ENCODE measurements at places on chromosomes 2 and 18.

DNA sequence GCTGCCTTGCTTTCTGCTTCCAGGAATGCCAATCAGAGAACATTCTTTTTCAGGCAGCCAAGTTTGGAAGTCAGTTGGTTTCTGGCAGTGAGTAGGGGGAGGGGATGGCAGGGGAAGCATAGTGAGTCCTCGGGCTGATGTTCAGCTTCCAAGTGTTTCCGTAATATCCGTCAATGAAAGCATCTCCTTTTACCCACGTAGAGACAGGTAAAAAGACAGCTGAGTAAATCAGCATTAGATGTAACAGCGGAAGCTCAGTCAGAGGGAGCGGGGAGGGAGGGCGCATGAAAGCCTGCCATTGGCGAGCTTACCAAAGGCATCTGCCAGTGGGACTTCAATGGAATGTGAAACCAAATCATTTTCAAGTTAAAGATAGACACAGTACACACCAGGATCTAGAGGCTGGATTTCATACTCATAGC, 117.1 kb upstream of the DTNA start:
- no peak for DNase-seq

GRCh38 chr18:29060349-29060748, 883.4 kb upstream of the CDH2 start:
- DNase-seq, result no peak

DNA sequence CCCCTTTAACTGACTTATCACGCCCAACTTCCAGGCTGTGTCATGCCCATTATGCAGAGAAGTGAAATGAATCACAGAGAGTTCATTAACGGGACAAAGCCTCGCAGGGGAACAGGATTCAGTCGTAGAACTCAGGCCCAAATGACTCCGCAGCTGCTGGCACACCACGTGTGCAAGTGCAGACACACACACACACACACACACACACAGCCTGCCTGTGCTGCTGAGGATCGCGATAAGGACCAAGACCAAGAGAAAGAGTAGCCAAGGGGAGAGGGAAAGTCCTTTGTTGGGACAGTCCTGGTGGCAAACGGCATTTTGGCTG, 90.0 kb upstream of the TAF1B start:
- no peak for DNase-seq

- peak; percentile 90 for DNase-seq
Measured at GRCh38 chr2:231707927-231708772, at the start of gene PTMA. Gene PTMA (plus strand): TSS chr2:231708525. CDS start chr2:231708707, 182 bp downstream.
